ENCODE measurements at places on chromosomes 6 and 20.

- no peak overlapping the region for H3K4me3 ChIP-seq
- H3K27ac ChIP-seq = no peak overlapping the region
- no peaks in the 10 kb centered on the region for H3K27me3 ChIP-seq
- no peaks in the 10 kb centered on the region for H3K36me3 ChIP-seq
- DNase-seq = no peak
These were observed 77.7 kb upstream of the ZFP64 start for GRCh38 chr20:52269321-52269720.

- peaks cover 2% of the 10 kb centered on the region for H3K4me1 ChIP-seq
- H3K27ac ChIP-seq = no peak overlapping the region
- H3K4me3 ChIP-seq = no peak overlapping the region
- H3K36me3 ChIP-seq = no peaks in the 10 kb centered on the region
- DNase-seq = no peak
These were observed 218.0 kb upstream of the PREP start for GRCh38 chr6:105620878-105621277.

- no peaks in the 10 kb centered on the region for H3K27me3 ChIP-seq
- H3K4me1 ChIP-seq = no peaks in the 10 kb centered on the region
- no peaks in the 10 kb centered on the region for H3K36me3 ChIP-seq
- H3K27ac ChIP-seq = no peak overlapping the region
These were observed 27.1 kb downstream of the CYP24A1 start for GRCh38 chr20:54146672-54147071.

DNA sequence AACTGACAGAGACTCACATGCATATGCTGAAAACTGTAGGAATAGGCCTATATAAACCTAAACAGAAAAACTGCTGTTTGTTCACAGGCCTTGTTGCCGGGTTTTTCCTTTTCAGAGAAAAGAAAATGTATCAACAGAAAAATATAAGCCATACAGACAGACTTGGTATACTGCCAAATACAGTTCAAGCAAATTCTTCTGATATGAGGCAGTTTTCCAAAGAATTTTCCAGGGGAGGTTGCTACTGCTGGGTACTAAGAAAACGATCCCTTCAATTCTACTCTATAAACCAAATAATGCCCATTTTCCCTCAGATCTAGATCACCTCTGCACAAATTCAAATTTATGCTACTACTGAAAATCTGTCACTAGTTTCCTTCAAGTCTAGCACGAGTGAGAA, 59.4 kb downstream of the ME1 start:
- H3K27me3 ChIP-seq = no peaks in the 10 kb centered on the region
- DNase-seq = no peak
- no peaks in the 10 kb centered on the region for H3K36me3 ChIP-seq
- H3K4me1 ChIP-seq = no peaks in the 10 kb centered on the region
- H3K4me3 ChIP-seq = no peak overlapping the region

DNA sequence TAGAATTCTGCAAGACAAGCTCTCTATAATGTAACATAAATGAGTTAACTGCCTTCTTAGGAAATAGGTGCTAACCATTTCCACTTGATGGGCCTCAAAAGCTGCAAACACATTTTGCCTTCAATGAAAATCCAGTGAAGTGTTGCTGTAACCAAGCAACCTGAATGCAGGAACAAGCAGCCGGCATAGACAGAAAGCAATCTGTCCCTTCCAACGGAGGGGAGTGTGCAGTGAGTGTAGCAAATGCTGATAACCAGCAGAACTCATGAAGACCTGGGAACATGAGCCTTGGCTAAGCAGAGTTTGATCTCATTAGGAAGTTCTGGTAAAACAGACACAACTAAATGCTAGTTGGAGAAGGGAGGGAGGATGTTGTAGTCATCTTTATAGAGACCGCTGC, 697.8 kb downstream of the KIF16B start:
- no peak overlapping the region for H3K27ac ChIP-seq
- no peaks in the 10 kb centered on the region for H3K36me3 ChIP-seq
- H3K4me3 ChIP-seq = no peak overlapping the region

- no peak for DNase-seq
- peaks cover 6% of the 10 kb centered on the region for H3K4me1 ChIP-seq
- no peak overlapping the region for H3K4me3 ChIP-seq
- H3K36me3 ChIP-seq = no peaks in the 10 kb centered on the region
- no peak overlapping the region for H3K27ac ChIP-seq
These were observed 450.1 kb downstream of the GJA1 start for GRCh38 chr6:121885399-121886152.

DNA sequence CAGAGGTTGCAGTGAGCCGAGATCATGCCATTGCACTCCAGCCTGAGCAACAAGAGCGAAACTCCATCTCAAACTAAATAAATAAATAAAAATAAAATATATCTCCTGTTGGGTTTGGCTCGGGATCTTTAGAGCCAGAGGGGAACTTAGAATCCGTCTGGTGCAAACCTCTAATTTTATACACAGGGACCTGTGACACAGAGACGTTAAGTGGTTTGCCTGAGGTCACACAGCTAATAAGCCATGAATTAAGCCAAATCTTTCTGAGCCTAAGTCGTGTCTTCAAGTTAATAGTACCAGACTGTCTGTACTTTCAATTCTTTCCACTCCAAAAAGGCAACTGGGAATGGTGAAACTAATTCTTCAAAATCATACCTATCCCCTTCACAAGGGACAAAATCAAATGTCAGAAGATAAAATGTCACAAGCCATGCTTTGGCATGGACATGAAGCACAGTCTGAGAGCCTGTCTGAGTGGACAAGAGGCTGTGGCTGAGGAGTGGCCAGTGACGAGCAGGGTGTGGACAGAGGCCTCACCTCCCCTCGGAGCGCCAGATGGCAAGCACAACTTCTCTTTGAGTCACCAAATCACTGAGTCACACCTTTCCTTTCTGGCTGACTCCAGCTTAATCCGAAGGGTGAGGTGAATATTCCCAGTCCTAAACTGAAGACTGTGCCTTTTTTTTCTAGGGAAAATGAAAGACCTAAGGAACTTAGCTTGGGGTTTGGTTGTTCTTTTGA, 177.4 kb downstream of the TFAP2A start:
- no peak overlapping the region for H3K27ac ChIP-seq
- DNase-seq = no peak
- H3K27me3 ChIP-seq = no peaks in the 10 kb centered on the region
- peaks cover 5% of the 10 kb centered on the region for H3K4me1 ChIP-seq
- H3K36me3 ChIP-seq = no peaks in the 10 kb centered on the region

DNA sequence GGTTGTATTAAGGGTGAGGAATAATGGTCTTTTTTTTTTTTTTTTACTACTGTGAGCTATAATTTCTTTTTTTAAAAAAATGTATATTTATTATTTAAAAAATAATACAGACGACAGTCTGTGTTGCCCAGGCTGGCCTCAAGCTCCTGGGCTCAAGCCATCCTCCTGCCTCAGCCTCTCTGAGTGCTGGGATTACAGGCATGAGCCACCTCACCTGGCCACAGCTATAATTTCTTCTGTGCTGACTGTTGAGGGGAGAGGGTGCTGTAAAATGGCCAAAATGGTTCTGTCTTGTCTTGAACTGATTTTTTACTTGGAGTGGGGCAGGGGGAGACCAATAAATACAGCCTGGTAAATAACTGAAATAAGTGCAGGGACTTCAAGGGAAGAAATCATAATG, 3.6 kb downstream of the SRSF3 start:
- no peaks in the 10 kb centered on the region for H3K27me3 ChIP-seq
- H3K36me3 ChIP-seq = peaks cover 57% of the 10 kb centered on the region
- peak overlapping the region; percentile 70 for H3K4me3 ChIP-seq
- H3K27ac ChIP-seq = no peak overlapping the region
- peak; percentile 18 for DNase-seq

DNA sequence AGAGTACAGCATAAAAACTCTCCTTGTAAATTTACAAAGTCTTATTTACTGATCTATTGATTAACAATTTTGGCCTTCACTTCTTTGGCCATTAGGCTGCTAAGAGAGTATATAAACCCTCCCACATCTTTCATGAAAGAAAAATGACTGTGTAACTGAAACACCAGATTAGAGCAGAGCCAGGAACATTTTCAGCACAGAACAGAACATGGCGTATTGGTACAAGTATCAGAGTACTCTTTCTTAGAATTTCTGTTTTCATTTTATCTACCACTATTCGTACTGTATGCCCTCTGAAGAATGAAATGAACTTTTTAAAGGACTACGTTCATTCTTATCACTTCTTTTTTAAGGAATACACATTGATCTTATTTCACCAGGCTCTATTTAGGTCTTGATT, 550.2 kb downstream of the ADGRB3 start:
- H3K27me3 ChIP-seq = no peaks in the 10 kb centered on the region
- DNase-seq = no peak
- H3K27ac ChIP-seq = no peak overlapping the region
- no peak overlapping the region for H3K4me3 ChIP-seq
- no peaks in the 10 kb centered on the region for H3K36me3 ChIP-seq

- no peaks in the 10 kb centered on the region for H3K27me3 ChIP-seq
- H3K27ac ChIP-seq = peak overlapping the region; percentile 86
- H3K36me3 ChIP-seq = peaks cover 10% of the 10 kb centered on the region
- peaks cover 57% of the 10 kb centered on the region for H3K4me1 ChIP-seq
These were observed 2.5 kb downstream of the TNFRSF6B start for GRCh38 chr20:63698739-63699465.

DNA sequence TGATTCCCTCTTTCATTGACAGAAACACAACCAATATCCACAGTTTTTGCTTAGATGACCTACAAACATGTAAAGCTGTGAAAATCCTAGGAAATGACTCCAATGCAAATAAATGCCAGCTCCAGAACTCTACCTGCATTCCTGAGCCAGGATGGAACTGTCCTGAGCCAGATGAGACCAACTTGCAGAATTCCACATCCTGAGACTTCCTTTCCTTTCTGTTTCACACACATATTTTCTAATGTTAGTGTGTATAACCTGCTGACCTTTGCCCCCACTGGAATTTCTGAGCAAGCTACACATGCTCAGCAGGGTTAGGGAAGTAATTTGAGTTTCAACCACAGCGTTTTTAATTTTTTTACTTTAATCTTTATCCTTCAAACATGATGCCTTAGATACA, 69.6 kb upstream of the ADGRF1 start:
- H3K27me3 ChIP-seq = no peaks in the 10 kb centered on the region
- no peak for DNase-seq
- no peak overlapping the region for H3K27ac ChIP-seq
- H3K4me1 ChIP-seq = no peaks in the 10 kb centered on the region
- H3K36me3 ChIP-seq = no peaks in the 10 kb centered on the region
- no peak overlapping the region for H3K4me3 ChIP-seq

DNA sequence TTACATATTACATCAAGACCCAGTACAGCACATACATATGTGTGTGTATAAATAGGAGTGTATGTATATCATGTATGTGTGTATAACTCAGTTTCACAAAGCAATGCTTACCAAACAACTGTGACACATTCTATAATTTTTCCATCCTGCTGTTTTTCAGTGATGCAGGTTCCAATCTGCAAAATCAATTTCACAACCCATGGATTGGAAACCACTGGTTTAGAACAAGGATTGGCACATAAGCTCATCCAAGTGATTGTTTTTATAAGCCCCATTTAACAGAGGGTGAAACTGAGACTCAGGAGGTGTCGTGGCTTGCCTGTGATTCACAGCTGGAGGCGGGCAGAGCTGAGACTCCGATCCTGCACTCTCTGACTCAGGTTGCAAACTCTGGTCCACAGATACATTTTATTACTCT, 158.2 kb downstream of the ZMYND8 start:
- H3K36me3 ChIP-seq = no peaks in the 10 kb centered on the region
- no peak overlapping the region for H3K4me3 ChIP-seq
- DNase-seq = no peak
- H3K27ac ChIP-seq = no peak overlapping the region
- H3K4me1 ChIP-seq = peaks cover 8% of the 10 kb centered on the region
- H3K27me3 ChIP-seq = no peaks in the 10 kb centered on the region

DNA sequence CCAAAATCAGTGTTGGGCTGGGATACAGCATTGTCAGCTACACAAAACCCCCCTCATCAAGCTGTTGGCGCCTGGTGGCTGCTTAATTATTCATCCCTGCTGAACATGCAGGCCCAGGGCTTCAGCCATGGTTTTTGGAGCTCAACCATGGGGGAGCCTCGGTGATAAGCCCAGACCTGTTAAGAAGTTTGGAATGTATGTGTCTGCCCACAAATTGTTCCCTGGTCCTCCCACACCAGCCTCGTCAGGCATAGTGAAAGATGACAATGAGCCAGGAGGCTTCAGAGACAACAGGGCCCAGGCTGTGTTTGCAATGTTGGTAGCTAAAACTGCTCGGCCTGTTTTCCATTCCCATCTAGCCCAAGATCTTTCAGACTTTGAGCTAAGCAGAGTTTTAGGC, 34.8 kb upstream of the SIRPA start:
- DNase-seq = no peak
- peaks cover 6% of the 10 kb centered on the region for H3K4me1 ChIP-seq
- H3K4me3 ChIP-seq = no peak overlapping the region
- H3K27me3 ChIP-seq = no peaks in the 10 kb centered on the region

DNA sequence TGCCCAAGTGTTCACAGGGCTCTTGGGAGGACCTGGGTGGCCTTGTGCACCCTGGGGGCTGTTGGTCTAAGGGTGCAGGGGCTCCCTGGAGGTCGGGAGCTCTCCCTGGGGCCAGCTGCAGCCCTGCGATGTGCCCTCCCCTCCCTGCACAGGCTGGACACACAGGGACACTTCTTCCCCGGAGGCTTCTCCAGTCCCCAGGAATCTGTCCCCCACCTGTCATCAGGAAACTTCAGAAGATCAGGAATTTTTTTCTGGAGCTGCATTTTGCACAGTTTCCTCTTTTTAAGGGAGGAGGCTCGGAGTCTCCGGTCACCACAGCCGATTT, 66.9 kb upstream of the BHLHE23 start:
- H3K4me3 ChIP-seq = no peak overlapping the region
- H3K36me3 ChIP-seq = no peaks in the 10 kb centered on the region
- no peak overlapping the region for H3K27ac ChIP-seq
- DNase-seq = peak; percentile 59
- H3K27me3 ChIP-seq = peaks cover 73% of the 10 kb centered on the region

- no peaks in the 10 kb centered on the region for H3K36me3 ChIP-seq
- H3K27ac ChIP-seq = no peak overlapping the region
- no peak overlapping the region for H3K4me3 ChIP-seq
These were observed 167.4 kb downstream of the QRSL1 start for GRCh38 chr6:106796781-106797180.

- DNase-seq = no peak
- no peaks in the 10 kb centered on the region for H3K27me3 ChIP-seq
- no peaks in the 10 kb centered on the region for H3K36me3 ChIP-seq
- no peak overlapping the region for H3K4me3 ChIP-seq
- H3K4me1 ChIP-seq = no peaks in the 10 kb centered on the region
These were observed 85.8 kb upstream of the AHI1 start for GRCh38 chr6:135583256-135583761.

DNA sequence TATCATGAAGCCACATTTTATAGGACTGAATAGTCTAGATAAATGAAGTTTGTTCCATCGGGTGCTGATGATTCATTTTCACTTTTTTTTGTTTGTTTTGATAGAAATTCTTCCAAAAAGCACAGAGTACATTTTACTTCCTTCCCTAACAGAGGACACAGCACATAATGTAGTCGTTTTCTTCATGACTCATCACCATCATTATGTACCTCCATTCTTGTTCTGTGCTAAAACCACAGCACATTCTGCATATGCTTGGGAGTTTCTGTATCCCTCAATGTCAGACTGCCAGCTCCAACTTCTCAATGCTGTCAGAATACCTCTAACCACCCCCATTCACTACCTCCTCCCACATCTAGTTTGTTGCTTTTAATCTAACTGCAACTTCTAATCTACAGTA, 1004.9 kb upstream of the ADGRB3 start:
- H3K36me3 ChIP-seq = no peaks in the 10 kb centered on the region
- no peak overlapping the region for H3K27ac ChIP-seq
- DNase-seq = no peak
- H3K4me3 ChIP-seq = no peak overlapping the region
- H3K27me3 ChIP-seq = no peaks in the 10 kb centered on the region

Measured in suprapubic skin (tissue), 4 donors.